Dermis microvascular lymphatic vessel endothelial cell (primary cell): ENCODE measurements at places on chromosomes 16 and 17. TPM values are rescaled to one million over a fixed set of nuclear protein-coding genes. Genes with fewer than 3 reads are reported as not detected.

The PFAS gene
- 19.0 and 23.9 TPM in 2 replicates for total RNA-seq

The GPR139 gene
- not detected in 2 replicates for total RNA-seq

The STX1B gene
- 0.26 and 0.38 TPM in 2 replicates for total RNA-seq

The KRTAP4-9 gene
- not detected in 2 replicates for total RNA-seq

The TEKT1 gene
- not detected in 2 replicates for total RNA-seq

The KRT36 gene
- total RNA-seq: 0.38 TPM in 1 of 2 replicates, not detected in the other

The KRTAP3-1 gene
- not detected in 2 replicates for total RNA-seq

The SYCE1L gene
- total RNA-seq: 1.6 and 2.1 TPM in 2 replicates

The ECI1 gene
- 31.8 and 36.2 TPM in 2 replicates for total RNA-seq

The C16orf46 gene
- total RNA-seq: 0.26 and 0.51 TPM in 2 replicates

The TBC1D3G gene
- total RNA-seq: not detected in 2 replicates
